Stimulated activated CD8-positive, alpha-beta memory T cell treated with anti-CD3 and anti-CD28 coated beads, Interleukin-4, amount 100 ng/mL, for 1 hour (primary cell): ENCODE measurements at places on chromosomes 12 and 14.

- no peak for DNase-seq
Observed at GRCh38 chr12:120736404-120737331, 11.0 kb downstream of the ACADS start.

DNA sequence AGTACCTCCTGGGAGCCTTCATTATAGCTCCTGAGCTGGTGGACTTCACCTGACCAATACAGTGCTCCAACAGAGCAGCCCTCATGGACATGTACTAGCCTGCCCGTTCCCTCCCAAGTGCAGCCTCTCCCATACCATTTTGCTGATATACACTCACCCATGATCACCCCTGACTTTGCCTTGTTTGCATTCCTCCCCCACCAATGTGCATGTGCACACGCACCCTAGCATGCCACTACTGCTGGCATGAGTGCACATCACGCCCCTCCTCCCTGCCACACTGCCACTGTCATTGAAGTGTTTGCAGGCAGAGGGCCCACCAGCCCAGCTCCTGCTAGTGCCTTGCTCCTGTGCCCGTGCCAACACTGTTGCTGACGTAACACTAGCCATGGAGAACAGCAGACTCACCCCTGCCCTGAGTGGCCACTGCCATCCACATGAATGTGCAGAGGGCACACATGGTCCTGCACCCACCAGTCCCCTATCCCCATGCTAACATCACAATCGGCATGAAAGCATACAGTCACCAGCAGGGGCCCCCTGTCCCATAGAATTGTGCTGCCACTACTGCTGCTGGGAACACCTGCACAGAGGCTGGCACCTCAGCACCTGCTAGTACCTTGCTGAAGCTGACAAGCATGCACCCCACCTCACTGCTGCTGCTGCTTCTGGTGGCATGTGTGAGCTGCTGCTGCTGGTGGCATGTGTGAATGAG, 110.3 kb downstream of the SINHCAF start:
- no peak for DNase-seq

DNA sequence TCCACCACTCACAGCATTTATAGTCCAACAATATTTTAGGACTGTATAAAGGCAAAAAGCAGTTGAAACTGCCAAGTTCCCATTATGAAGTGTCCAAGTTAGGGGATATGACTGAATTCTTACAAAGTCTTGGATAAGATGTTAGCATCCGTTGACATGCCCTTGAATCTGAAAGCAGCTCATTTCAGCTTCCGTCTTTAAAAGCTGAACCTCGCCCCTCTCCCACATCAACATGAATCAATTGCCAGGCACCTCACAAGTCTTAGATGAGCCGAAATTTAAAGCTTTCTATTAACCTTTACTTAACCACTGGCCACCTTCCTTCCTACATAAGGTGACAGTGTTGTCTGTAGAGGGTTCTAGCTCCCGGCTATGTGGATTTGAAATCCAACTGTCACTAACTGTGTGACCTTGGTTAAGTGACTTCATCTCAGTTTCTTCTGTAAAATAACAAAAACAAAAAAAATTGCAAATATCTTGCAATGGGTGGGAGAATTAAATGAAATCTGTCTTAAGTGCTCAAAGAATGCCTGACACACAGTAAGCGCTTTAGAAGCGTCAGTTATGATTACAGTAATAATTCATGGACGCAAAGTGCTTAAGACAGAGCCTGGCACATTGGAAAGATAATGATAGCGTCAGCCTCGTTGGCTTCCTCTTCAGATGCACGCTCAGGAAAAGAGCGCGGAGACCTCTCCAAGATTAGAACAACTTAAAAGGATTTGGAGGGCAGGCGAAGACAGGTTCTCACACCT, 1.2 kb downstream of the PPP1CC start:
- DNase-seq: no peak

- no peak for DNase-seq
Observed at GRCh38 chr12:47775100-47775911, 2.3 kb downstream of the SLC48A1 start.

GRCh38 chr14:59425322-59425935, 39.8 kb downstream of the GPR135 start:
- DNase-seq: no peak

DNA sequence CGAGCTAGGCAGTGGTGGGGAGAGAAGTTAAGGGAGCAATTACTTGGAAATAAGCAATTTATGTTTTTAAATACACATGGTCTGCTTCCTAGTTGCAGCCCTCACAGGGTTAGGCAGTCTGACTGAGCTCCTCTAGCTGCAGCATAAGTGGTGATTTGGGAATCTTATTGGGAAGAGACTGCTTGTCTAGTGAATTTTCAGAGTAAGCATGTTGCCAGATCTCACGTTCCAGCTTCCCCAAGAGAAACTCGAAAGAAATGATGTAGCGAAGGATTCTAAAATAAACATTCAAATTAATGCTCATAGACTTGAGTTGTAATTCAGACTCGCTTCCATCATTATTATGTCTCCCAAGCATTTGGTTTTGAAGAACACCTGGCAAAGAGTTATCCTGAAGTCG, 440.2 kb downstream of the ATP23 start:
- DNase-seq: no peak

GRCh38 chr14:39268393-39268792, 34.7 kb downstream of the MIA2 start:
- no peak for DNase-seq

DNA sequence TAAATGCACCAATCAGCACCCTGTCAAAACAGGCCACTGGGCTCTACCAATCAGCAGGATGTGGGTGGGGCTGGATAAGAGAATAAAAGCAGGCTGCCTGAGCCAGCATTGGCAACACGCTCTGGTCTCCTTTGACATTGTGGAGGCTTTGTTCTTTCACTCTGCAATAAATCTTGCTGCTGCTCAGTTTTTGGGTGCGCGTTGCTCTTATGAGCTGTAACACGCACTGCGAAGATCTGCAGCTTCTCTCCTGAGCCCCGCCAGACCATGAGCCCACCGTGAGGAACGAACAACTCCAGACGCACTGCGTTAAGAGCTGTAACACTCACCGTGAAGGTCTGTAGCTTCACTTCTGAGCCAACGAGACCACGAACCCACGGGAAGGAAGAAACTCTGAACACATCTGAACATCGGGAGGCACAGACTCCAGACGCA, 8.4 kb upstream of the PIANP start:
- DNase-seq: no peak

DNA sequence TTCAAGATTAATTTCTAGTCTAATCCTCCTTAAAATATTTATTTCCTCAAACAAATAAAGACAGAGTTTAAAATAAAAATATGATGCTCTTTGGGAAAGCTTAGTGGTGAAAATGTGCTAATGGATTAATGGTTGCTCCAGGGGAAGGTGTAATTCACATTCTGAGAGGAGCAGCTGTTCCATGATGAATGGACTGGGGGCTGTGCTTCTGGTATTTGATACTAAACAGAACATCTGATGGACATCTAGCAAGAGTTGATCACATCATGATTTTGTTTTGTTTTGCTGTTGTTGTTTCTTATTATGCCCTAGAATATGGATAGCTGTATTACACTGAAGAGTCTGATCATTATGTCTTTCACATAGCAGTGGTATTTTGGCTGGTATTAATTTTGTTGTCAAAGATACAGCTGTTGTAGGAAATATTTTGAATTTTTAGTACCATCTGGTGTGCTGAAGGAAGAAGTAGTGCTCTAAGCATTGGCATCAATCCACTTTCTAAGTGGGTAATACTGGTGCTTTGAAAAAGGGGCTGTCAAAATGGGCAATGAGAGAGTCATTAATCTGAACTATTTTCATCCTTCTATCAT, 296.4 kb downstream of the ADAMTS20 start:
- no peak for DNase-seq

DNA sequence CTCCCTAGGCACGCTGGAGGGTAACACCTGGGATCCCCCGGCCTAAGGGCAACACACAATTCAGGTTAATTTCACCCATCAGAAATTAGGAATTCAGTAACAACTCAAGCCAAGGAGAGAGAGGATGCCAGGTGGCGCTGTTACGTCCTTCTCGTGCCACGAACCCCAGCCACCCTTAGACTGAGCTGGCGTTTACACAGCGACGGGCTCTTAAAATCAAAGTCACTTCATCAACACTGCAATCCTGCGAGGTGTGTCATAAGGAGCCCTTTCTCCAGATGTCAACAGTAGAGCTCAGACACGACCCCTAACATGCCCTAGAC, 110.6 kb upstream of the TMEM132D start:
- DNase-seq: no peak

GRCh38 chr14:65234752-65235361, 132.5 kb upstream of the MAX start:
- no peak for DNase-seq

- peak; percentile 51 for DNase-seq
Observed at GRCh38 chr12:11581179-11581755, 68.2 kb upstream of the ETV6 start.

DNA sequence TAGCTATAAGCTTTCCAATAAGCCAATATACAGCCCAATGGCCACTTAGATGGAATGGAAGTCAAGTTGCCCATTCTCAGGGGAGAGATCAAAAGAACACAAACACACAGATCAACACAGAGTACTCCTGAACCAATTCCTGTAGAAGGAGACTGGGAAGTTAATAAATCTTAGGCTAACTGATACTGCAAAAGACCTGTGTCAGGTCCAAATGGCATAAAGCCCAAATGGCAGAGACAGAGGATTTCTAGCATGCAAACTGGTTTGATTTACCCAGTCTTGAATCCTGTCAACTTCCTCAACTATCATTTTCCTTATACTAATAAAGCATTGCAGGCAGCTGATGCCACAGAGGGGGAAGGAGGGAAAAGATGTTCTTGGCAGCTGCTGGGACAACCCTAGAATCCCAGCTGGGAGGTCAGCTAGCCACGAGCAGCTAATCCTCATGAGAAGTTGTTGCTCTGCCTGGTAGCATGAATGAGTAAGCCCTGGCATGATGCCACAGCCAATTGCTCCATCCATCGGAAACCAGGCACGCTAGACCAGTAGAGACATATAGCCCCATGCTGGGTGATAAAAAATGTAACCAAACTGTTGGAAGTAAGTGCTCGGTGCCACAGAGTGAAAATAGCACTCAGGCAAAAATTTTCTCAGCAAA, 26.2 kb downstream of the ANG start:
- DNase-seq: no peak

- DNase-seq: no peak
Observed at GRCh38 chr12:51448618-51449256, 24.1 kb downstream of the SLC4A8 start.

DNA sequence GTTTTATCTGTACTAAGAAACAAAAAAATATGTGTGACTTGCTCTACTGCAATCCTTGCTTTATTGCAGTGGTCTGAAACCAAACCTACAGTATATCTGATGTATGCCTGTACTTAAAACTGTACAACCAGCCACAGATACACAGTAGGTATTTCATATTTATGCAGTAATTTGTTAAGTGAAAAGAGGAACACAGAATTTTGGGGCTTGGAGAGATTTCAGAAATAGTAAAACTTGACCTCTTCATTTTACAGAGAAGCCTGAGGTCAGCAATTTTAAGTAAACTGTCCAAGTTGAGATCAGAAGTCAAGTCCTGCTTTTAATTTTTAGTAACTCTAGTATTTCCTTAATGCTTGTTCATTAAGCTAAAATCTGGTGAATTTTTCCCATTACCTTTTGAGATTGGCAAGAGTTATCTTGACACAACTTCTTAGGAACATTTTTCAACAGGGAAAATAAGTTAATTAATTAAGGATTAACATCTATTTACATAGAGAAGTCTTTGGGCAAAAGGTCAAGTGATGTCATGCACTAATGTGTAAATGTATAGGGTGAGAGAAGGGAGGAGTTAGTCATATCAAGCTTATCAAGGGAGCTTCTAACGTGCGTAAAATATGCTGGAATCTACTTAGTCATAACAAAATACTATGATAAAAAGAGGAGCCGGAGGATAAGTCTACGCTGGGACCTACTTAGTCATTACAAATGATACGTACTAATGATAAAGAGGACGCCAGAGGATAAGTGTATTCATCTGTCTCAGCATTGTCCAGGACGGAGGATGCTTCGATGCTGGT, 66.0 kb upstream of the GTF2A1 start:
- DNase-seq: no peak

DNA sequence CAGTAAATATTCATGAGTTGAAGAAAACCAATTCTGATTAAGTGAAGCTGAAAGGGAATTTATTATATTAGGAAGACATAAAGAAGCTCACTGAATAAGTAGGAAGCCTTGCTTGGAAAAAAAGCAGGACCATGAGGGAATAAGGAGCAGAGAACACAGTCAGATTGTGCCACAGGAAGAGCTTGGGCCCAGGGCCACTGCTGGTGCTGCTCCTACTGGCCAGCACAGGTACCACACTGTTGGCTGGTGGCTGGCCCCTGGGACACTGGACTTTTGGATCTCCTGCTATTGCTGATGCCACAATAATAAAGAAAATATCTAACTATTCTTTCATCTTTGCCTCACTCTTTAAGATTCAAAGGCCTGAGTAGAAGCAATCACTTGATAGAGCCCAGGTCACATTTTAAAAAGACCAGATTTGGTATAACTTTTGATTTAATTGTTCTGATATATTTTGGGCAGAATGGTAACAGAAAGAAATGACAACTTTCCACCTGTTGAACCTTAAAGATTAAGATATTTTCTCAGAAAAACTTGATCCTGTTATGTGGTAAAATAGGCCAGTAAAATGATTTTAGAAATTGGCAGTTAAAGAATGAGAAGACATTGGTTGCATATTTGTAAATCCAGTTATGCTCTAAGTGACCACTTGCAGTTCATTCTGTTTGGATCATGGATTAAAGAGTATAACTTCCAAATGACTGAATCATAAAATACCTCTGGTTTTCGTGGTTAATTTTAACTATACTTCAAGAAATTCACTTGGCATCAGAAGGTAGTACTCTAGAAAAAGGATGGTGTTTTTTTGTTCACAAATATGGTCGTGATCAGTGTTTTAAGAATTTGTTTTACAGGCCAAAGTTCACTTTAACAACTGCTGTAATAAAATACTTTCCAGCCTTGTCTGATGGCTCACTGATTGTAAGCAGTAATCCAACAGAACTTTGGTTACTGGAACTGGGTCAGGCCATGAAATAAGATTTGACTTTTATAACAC, 68.3 kb downstream of the DERA start:
- no peak for DNase-seq

DNA sequence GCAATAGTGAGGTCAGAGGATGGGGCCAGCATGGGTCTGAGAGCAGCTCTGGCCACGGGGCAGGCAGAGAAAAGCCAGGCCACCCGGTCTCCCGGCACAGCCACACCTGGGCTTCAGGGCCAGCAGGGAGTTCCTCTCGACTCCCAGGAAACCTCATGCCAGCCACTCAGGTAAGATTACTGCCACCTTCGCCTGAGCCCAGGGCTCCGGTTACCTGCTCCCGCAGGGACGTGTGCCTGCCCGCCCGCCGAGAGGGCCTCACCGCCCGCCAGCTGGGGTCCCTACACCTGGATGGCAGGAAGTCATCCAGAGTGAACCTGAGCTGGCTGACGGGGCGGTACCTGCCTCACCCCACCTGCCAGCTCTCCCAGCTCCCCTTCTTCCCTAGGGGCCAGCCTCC, 7.3 kb downstream of the JAG2 start:
- no peak for DNase-seq

GRCh38 chr12:48193623-48194022, 9.5 kb downstream of the OR10AD1 start:
- DNase-seq: no peak

- DNase-seq: no peak
Observed at GRCh38 chr14:75835737-75836136, 146.1 kb downstream of the TGFB3 start.

- no peak for DNase-seq
Observed at GRCh38 chr12:11040162-11040561, 9.0 kb upstream of the TAS2R31 start.

- no peak for DNase-seq
Observed at GRCh38 chr12:113727651-113728061, 238.5 kb downstream of the RBM19 start.
